Left colon (tissue), 2 donors: ENCODE measurements at places on chromosomes 7 and 10.

DNA sequence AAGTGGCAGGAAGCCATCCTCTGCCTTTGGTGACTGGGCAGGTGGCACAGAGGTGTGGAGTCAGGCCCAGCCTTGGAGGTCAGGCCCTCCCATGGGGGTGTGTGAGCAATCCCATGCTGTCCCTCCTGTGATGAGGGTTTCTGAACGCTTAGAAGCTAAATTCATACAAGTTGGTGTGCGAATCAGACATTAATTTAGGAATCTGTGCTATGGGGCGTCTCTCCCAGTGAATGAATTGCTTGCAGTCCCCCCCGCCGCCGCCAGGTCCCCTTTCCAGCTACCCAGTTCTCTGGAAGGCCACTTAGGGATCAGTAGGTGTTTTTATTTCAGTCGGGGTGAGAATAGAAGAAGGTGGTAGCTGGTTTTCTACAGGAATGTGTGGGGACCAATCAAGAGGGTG, 37.5 kb downstream of the LRRC18 start:
- DNase-seq: no peak

DNA sequence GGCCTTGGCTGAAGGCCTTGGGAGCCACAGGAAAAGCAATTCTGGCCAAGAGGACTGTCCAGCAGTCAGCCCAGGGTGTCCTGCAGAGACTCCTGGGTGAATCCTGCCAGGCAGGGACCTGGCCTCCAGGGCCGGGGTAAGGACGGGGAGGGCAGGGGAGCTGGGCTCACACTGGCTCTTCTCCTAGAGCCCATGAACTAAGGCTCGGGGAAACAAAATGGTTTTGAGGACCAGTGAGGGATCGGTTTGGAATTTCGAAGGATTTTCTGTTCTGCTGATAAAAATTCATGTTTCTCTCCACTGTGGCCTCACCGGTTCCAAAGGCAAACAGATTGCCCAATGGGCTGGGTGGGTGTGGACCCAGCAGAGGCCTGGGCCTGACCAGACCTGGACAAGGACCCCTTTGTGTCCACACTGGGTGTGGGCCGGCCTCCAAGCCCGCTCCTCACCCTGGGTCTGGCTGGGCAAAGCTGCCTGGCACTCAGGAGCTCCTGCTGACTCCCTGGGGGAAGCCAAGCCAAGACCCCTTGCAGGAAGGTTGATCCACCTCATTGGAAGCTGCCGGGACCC, 27.3 kb downstream of the FAM20C start:
- DNase-seq: no peak

GRCh38 chr7:434891-435629, 84.6 kb downstream of the PDGFA start:
- DNase-seq: peak; percentile 48

- DNase-seq: no peak
Measured at GRCh38 chr7:106794276-106795083, 70.6 kb upstream of the PIK3CG start.

GRCh38 chr7:42181566-42181965, 55.4 kb downstream of the GLI3 start:
- no peak for DNase-seq

DNA sequence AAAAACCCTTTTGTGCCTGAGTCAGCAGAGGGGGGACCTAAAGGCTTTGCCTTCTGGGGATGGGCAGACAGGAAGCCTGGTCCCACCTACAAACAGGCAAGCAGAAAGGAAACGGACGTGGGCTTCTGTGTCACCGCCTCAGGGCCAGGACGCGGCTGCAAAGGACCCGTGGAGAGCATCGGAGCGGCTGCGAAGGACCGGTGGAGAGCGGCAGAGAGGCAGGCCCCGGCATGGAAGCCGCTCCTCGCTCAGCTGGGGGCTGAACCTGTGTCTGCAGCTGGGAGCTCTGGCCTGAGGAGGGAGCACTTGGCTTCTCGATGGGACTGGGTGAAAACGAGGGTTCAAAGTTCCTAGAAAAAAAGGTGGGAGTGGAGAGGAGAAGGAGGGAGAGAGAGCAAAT, 125.4 kb upstream of the PPP2R2D start:
- DNase-seq: peak; percentile 12

GRCh38 chr7:158740013-158740656, 35.5 kb upstream of the NCAPG2 start:
- peak; percentile 53 for DNase-seq

DNA sequence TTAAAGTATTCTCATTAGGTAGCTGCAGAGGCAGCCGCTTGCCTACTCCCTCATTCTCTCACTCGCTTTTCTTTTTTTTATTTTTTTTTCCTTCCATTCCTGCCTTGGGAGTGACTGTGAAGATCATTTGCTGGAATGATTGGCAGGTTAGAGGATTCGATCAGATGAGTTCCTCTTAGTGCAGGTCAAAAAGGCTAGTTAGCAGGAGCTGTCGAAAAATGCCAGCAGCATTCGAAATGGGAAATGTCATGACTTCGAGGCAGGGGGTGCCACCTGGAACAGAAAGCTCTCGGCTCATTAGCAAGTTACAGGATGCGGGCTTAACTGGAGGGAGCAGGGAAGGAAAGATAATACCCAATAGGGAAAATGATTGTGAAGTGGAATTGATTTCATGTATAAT, 137.5 kb upstream of the FZD1 start:
- no peak for DNase-seq

DNA sequence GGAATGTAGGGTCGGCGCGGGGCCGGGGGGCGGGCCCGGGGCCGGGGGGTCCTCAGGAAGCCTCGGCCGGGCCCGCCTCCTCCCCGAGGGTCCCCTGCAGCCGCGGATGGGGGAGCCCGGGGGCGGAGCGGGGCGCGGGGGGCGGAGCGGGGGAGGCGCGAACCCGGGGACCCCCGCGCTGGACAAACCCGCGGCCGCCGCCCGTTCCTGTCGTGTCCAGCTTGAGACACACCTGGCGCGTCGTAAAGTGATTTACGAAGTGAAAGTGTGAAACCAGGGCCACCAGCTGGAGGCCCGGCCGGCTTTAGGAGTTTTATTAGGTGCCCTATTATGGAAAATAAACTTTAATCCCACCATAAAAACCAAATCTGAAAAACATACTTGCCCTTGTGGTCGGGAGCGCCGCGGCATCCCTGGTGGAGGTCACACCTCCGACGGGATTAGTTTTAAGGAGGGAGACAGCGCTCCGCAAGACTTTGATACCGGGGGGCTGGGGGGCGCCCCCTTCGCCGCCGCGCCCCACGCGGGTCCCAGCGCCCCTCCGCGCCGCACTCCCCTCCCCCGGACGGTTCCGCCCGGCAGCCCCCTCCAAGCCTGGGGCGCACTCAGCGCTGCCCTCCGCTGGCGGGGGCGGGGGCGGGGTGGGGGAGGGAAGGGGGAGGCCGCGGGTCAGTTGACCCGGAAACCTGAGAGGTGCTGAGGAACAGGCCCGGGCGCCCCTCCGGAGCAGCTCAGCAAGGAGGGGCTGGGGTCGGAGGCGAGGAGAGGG, 10.3 kb downstream of the MNX1 start:
- DNase-seq: peak; percentile 75

GRCh38 chr7:35728412-35729060, 33.6 kb upstream of the HERPUD2 start:
- DNase-seq: no peak

GRCh38 chr10:23693925-23694324, 255.1 kb downstream of the OTUD1 start:
- DNase-seq: no peak

GRCh38 chr10:3295582-3296151, 123.1 kb upstream of the PITRM1 start:
- no peak for DNase-seq

DNA sequence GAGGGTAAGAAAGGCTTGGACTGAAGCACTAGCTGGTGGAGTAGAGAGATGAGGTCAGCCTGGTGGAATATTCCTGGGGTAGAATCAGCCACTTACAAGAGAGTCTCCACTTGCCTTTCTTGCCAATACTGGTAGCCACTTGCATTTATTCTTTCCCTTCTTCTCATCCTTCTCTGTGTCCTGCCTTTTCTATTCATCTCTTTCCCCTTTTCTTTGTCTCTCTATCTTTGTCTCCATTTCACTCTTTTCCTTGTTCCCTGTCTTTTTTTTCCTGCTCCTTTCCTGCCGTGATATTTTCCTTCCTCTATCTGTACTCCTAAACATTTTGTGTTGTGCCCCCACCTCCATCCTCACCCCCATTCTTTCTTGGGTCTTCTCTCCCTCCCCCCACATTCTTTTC, 214.3 kb downstream of the LRMDA start:
- no peak for DNase-seq

DNA sequence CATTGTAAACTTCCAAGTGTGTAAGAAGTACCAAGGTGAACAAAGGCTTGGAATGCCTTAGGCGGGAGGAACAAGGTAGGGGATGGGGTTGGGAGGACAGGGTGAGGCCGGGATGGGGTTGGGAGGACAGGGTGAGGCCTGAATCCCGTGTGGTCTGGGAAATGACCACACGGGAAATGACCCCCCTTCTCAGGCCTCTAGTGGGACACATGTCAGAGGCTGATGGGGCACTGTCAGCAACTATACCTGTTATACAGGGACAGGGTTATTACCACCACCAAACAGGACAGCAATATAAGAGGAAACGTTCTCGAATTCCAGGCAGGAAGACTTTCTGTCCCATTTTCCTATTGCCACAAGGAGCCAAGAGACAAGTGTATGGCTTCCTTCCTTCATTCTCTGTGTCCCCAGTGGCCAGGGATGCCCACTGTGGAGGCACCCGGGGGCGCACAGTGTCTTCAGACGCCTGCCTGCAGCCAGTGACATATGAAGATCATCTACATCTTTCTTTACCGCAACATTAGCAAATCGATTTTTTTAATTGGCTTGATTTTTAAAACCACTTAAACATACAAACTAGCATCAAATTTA, 1.3 kb downstream of the MKI67 start:
- DNase-seq: no peak

DNA sequence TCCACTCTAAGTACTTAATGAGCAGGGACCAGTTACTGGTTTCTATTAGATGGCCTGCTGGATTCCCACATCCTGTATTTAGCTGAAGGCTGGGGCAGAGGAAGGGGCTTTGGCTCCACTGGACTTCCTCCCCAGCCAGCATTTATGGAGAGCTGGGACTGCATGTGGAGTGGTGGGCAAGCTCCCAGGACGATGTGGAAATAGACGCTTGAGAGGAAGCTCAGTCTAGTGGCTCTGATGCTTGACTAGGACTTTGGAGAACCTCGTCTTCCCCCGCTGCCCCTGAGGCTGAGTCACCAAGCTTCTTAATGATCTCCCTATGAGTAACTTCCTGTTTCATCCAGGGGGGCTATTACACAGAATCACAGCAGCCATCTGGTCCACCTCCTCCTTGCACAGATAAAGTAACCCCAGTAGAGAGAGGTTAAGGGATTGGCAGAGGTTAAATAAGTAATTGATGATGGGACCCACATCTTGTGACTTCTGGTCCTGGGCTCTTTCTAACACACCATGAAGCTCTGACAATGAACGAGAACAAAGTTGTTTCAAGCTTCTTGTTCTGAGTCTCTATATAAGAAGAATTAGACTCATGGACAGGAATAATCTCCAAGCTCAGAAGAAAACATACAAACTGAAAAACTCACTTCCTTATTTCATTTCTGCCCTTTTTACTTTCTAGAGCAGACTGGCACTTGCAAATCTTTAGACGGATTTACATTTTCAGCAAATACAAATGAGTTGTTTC, 126.2 kb downstream of the PRPF18 start:
- peak; percentile 65 for DNase-seq

DNA sequence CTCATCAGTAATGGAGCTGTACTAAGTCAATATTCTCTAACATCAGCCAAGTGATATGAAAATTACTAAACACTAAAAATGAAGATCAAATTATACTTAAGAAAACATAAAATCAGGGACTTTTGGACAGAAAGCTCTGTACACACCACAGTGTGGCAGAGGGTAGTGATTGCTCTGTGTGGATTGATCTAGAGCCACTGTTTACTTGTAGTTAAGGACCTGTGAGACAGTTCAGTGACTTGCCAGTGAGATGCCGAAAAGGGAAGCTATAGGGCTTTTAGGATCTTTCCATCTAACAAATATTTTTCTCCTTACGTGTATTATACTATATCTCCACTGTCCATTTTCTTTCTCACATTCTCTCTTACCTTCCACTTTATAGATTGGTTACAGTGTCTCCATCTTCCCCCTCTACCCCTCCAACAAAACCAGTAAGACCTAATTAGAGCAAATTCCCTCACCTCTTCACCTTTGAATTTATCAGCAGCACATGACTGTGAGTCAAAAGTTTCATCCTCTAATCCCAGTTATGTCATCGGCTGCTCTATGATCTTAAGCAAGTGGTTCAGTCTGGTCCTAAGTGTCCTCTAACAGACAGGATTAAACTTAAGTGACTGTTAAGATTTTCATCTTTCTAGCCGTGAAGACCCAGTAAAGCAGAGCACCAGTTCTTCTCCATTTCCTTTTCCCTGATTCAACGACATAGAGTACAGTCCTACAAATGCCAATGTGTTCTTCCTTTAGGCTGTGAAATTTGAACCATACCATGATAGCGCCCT, 6.9 kb downstream of the PIK3CG start:
- no peak for DNase-seq

GRCh38 chr10:70478191-70479164, at the start of gene PALD1:
TSS of gene PALD1 (plus strand) at chr10:70478767. CDS start at chr10:70525952, 47,185 bp downstream.
- peak; percentile 63 for DNase-seq

- DNase-seq: no peak
Measured at GRCh38 chr7:155804431-155804831, 7.8 kb downstream of the SHH start.

DNA sequence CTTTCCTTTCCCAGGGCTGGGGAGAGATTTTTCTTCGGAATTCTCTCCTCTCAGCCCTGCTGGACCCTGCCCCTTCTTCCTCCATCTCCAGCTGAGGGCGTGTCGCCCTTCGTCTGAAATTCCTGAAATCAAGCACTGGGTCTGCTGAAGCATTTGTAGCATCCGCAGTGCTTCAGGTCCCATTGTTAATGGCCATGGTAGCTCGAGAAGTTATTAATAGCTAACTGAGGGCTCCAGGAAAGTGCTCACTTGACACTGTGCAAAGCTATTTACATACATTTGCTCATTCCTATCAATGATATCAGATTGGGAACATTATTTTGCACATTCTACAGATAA, 515 bp downstream of the FAM149B1 start:
- no peak for DNase-seq
